ENCODE measurements at places on chromosomes 3 and 15.

DNA sequence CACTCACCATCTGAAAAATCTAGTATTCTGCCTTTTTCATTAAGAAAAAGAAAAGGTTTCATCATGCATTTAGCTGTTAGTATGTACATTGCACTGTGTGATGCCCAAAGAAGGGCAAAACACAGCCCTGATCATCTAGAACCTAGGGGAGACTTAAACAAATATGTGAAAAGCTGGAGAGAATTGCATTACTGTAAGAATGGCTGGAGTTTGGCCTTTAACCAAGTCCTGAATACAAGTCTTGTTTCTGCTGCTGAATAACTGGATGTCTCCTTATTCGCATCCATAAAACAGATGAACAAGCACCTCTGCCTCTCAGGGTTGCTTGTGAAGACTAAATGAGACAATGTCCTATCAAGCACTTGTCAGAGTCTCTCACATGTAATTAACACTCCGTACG, 233.4 kb upstream of the LRTM1 start:
- DNase-seq, result no peak

DNA sequence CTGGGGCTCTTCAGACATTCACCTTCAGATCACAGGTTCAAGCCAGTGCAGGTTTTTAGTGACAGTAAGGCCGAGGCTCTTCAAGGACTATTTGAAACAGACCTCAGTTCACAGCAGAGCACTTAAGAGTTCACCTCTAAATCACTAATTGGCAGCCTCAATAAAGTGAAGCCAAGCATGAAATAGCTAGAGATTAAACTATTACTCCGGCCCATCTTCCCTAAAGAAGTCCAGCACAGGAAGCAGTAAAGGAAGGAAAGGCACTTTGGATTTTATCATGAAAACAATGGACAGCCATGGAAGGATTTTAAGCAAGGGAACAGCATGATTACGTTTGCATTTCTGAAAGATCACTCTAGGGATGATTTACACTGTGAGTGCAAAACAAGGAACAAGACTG, 27.6 kb upstream of the ARL6 start:
- no peak for DNase-seq

DNA sequence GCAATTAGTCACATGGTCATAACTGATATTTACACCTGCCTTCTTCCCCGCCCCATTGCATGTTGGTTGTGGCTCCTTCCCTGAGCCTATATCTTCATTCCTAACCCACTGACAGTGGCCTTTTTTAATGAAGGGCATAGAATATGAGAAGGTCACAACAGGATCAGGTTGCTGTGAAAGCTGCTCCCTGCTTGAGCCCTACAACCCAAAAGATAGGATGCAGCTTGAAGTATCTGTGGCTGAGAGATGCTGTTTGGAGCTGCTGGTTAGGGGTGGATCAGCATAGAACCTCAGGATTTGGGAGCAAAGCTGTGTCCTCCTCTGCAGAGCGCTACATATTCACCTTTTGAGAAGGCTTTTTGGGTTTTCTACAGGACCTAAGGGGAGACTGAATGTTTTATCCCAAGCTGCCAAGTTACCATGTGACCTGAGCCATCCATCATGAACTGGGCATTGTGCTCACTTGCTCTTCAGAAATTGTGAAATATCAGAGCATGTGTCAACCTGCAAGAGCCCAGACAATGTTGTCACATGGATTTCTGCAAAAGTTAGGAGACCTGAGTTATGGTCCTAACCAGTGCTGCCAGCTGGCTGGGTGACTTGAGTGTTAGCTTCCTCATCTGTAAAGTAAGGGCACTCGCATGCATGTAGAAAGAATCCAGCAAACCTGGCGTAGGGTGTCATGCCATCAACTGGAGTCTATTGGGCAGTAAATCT, 49.8 kb upstream of the ARL8B start:
- no peak for DNase-seq

DNA sequence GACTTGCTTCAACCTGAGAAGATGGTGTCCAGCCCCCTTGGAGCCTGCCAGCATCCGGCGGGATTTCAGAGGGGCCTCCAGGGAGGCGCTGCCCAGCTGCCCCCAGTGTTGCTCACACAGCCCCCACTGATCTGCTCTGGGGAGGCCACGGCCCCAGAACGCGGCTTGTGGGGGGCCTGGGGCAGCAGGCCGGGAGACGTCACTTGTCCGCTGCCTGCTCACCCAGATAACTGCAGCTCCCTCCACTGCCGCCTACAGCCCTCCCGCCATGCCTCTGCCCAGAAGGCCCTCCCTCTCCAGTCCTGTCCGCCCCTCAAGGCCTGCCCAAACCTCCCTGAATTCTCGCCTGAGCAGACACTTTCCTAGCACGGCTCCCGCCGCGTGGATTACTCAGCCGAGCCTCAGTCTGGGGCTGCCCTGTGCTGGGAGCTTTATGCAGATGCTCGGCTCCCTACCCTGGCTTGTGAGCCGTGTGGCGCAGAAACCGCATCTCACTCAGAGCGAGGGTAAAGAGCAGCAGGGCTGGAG, 17.2 kb upstream of the ADIPOQ start:
- DNase-seq, result peak; percentile 45

DNA sequence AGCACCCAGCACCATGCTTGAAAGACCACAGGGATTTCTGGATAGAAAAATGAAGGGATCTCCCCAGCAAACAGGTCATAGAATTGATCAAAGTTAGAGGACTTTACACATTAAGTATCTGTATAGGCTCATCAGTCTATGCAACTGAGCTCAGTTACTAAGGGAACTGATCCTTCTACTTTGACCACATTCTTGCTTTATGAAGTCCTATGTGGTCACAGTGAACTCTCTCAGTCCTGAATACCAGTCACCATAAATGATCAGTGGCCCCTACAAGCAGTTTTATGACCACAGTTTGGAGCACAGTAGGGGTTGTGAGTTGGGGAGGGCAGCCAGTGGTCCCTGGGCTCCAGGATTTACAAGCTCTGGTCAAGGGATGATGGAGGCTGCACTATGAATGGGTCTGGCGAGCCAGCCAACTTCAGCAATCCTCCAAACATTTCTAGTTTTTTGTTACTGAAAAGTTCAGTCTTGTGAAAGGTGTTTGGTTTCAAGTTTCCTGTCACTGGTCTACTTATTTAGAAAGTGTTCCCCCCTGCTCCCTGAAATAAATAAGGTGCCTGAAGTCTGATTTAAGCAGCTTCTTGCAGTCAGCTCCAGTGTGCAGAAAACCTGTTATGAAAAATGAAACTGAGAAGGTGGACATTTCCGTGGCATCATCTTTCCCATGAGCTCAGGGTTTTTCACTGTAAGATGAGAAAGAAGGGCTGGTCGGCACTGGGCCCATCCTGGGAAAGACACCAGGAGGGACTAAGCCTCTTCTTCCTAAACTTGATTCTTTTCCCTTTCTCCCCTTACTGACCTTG, 75.5 kb downstream of the DAPK2 start:
- no peak for DNase-seq

GRCh38 chr15:61534986-61535385, 305.9 kb upstream of the RORA start:
- no peak for DNase-seq

GRCh38 chr3:74538669-74539068, 75.8 kb downstream of the CNTN3 start:
- DNase-seq, result no peak

DNA sequence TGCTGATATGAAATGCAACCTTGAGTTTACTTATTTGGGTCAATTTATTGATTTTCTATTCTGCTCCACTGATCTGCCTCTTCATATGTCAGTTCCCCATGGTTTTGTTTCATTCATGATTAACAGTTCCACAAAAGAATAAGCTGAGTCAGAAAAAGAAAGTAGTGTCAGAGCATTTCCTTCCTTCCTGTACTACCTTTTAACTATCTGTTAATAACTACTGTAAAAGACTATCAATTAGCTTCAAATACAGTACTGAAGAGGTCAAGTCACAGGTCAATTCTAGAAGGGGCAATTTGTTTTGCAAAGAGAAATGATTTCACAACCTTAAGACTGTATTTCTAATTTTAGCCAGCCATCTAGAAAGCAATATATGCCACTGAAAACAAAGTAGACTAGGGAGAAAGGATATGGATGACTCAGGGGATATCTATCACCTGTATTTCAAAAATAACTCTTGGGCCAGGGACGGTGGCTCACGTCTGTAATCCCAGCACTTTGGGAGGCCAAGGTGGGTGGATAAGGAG, 129.5 kb downstream of the TFDP2 start:
- peak; percentile 26 for DNase-seq

DNA sequence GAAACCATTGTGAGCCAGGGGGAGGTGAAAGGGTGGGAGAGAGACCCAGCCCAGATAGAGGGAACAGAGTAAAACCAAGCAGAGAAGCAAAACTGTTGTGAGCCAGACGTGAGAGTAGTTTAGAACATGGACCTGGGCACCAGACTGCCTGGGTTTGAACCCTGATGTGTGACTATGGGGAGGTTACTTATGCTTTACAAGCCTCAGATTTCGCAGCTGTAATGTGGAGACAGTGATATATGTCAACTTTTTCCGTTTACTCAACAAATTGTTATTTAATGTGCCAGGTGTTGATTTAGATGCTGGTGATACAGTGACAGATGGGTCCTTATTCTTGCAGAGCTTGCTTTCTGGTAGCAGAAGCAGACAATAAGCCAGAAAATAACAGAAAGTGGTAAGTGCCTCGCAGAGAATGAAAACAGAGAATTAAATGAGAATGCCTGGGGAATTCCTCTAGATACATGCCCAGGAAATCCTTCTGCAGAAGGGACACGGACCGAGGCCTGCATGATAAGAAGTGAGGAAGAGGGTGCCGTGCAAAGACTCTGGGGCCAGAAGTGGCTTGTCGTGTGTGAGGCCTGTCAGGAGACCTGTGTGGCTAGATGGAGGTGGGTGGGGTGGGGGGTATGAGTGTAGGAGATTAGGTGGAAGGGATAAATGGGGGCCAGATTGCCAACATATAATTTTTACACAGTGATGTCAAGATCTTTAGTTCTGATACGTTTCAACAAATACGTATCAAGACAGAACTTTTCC, 15.0 kb downstream of the KAT2B start:
- DNase-seq, result peak; percentile 27

DNA sequence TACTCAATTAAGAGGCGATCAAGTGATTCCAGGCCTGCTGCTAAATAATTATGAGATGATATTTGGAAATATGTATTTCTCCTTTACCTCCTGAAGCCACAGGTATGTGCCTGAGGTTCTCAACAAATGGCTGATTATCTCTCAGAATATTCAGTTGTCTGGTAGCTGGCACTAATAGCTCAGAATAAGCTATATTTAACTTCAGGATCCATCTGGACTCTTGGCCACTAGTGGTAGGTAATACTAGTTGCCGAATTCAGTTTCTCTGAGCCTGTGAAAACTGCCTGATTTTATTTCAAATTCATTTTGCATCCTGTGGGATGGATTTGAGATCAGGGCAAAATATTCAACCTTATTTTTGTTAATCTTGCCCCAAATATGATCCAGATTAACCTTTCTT, 499.0 kb downstream of the DIPK2A start:
- DNase-seq, result no peak

DNA sequence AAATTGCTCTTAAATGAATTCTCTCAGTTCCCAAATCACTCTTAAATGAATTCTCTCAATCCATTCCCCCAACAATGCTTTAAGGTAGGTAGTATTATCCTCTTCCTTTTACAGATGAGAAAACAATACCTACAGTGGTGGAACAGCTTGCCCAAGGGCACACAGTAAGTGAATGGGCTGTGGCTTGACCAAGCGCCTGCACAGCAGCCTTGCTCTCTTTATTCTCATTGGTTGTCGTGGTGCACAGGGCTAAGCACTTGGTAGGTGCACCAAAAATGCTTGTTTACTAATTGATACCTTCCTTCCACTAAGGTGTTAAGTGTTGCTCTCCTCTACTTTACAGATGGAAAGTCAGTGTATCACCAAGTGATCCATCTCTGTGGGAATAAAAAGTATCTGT, 43.3 kb downstream of the FAM43A start:
- no peak for DNase-seq

- no peak for DNase-seq
Measured at GRCh38 chr15:42048821-42049200, 28.0 kb upstream of the PLA2G4E start.

- DNase-seq, result no peak
Measured at GRCh38 chr3:177352424-177352823, 155.1 kb upstream of the TBL1XR1 start.

GRCh38 chr3:31086698-31087097, 192.2 kb upstream of the GADL1 start:
- no peak for DNase-seq

GRCh38 chr15:100461049-100461448, 67.7 kb downstream of the CERS3 start:
- no peak for DNase-seq

DNA sequence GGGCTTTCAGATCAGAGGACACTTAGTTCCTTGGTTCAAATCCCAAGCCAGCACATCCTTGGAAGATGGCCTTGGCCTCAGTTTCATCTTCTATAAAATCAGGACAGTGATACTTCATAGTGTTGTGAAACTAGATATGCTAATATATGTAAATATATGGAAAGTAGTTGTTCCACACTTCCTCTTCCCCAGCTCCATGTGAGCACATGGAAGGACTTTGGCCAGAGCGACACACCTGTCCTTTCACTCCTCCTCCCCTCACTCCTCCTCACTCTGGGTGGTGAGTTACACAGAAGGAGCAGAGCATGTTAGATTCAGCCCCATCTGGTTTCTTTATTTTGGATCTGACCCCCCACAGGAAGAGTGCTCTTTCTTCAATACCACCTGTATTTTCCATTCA, 65.2 kb downstream of the MTHFS start:
- DNase-seq, result no peak

DNA sequence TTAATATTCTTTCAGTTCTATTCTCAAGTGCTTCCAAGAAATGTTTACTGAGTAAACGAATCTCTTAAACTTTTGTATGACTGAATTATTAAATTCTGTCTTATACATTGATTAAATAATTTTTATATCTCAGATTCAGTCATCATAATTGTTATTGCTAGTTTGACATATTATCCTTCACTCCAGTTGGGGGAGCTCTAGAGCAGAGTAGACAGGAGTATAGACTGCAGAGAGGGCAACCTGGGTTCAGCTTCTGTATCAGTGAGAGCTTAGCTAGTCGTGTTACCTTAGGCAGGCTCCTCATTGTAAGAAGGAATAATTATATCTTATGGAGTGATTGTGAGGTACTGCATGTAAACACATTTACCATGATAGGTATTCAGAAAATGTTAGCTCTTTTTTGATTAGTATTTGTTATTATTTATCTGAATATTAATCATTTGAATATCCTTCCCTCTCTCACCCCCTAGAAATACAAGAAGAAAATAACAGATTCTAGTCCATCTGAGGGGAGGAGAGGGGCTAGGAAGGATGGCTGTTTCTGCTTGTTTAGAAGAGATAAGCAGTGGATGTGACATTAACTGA, 31.0 kb upstream of the ZCWPW2 start:
- peak; percentile 58 for DNase-seq

GRCh38 chr3:127071597-127072001, 88.7 kb downstream of the PLXNA1 start:
- DNase-seq, result no peak

- no peak for DNase-seq
Measured at GRCh38 chr15:27808182-27808581, 290.9 kb downstream of the OCA2 start.

All from suppressor macrophage treated with lipopolysaccharide for 1 hour (primary cell).